Activated T-cell treated with anti-CD3 and anti-CD28 coated beads, Interleukin-2, amount 50 U/mL, for 4 hours (primary cell): ENCODE measurements at places on chromosomes 5 and 9. TPM values are rescaled to one million over a fixed set of nuclear protein-coding genes. Genes with fewer than 3 reads are reported as not detected.

- no peak for DNase-seq
Observed at GRCh38 chr9:127333221-127334064, 63.5 kb upstream of the SLC2A8 start.

The FBP1 gene
- 0.51 TPM for total RNA-seq

DNA sequence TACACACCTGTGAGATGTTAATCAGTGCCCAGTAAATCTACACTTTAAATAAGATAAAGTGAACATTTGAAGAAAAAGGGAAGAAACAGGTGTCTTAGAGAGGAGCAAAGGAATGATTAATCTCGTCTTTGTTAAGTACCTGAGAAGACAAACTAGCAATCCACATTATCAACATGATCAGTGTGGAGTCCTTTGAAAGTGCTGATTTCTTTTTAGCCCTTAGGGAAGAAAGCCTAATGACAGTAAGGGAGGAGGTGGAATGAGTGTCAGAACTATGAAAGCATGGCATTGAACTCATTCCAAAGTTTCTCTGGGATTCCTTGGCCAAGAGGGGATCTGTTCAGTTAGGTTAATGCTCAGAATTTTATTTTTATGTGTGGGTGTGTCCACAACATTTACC lies 1109.0 kb upstream of the ACO1 start:
- no peak for DNase-seq

The IQGAP2 gene
- total RNA-seq = 34.8 TPM

- no peak for DNase-seq
Observed at GRCh38 chr5:135174315-135175096, 140.5 kb upstream of the PITX1 start.

DNA sequence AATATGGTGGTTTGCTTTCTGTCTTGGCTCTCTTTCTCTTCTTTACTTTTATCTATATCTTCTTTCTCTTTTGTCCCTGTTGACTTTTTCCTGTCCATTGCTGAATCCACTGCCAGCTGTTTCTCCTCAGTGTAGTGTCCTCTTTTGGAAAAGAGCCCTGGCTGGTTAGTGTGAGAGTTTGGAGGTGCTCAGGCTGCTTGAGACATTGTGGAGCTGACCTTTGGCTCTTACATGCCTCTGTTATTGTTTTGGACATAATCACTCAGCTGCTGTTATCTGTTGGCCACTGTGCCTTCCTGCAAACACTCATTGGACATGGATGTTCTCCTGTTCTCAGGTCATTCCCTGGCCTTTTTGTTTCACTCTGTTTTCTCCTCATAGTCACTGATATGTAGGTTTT lies 295.4 kb upstream of the RIOK2 start:
- DNase-seq = no peak

The PDE6A gene
- total RNA-seq = not detected

The IL5 gene
- total RNA-seq = 24.1 TPM

The CCL27 gene
- 0.26 TPM for total RNA-seq

DNA sequence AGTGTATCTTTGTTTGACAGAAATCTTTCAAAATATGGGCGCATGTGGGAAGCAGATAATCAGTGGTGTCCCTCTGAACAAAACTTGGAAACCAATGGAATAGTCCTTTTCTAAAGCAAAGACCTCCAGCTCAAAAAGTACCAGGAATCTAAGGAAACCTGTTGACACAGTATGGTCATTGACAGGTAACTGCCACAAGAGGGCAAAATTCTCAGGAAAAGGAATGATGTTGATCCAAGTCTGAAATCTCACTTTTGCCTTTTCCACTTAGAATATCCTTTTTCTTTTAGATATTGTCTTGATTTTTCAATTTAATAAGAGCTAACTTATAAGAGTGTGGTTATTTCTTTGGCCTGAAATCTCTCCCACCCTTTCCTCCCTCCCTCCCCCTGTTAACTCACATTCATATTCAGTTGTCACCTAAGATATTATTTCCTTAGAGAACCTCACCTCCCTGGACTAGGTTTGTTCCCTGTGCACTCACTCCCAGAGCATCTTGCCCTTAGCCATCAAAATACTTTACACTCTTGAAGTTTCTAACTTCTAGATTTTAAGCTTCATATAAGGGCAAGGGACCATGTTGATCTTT lies 59.0 kb upstream of the BARX1 start:
- no peak for DNase-seq
